ENCODE measurements at places on chromosomes 11 and 22.
A peak's percentile ranks its signal among the peaks of the same experiment; 100 is the strongest.

DNA sequence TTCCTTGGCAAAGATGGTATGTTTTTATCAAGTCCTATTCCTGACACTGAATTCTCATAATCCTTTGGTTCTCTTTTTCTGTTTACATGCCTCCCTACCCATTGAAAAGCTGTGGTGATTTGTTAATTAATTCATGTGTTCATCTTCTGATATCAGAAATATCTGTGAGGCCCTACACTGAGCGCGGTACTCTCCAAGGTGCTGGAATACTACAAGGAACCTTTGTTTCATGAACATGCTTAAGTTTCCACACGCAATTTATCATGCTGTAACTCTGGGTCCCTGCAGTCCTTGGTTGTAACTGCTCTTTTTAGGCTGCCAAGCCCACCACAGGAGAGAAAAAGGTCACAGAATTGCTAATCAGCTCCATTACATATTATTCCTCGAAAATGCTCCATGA lies 331.8 kb downstream of the FAT3 start:
- DNase-seq: no peak

DNA sequence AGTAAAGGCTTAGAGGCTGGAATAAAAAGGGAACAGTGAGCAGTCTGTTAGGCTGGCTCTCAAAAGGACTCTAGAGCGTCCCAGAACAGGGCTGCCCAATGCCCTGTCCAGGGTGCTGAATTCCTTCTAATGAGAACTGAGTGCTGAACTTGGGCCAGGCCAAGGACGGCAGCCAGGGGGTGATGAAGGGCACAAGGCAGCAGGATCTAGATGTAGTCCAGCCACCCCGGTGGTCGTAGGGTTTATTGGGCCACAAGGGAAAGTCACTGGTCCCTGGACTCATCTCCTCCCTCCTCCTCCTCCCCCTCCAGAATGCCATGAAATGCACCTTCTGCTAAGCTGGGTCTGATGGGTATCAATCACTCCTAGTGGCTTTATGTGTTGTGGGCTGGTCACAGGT lies 19.2 kb downstream of the NPTXR start:
- DNase-seq: peak; percentile 26

DNA sequence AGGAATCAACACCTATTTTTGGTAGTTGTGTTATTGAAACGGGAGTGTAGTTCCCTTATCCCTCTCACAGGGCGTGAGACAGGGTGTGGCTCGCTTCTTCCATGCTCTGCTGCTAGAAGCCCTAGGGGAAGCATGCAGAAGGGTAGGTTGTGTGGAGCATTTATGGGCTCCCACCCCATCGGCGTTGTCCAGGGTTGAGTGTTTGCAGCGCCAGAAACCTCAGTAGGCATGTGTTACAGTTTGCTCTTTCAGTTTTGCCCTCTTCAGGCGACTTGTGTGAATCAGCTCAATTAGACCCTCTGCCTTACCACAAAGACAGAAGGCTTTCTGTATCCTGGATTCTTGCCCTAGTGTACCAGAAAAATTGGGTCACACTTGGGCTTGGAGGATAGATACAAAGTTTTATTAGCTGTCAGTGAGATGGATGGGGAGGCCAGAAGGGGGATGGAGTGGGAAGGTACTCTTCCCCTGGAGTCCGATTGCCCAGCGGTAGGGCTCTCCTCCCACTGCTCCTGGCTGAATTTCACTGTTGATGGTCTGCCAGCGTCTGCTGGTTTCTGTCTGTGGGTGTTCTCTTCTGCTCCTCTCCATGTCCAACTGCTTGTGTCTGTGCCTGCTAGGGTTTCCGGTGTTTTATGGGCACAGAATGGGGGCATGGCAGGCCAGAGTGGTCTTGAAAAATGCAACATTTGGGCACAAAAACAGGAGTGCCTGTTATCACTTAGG lies 358.3 kb upstream of the CTSC start:
- no peak for DNase-seq

DNA sequence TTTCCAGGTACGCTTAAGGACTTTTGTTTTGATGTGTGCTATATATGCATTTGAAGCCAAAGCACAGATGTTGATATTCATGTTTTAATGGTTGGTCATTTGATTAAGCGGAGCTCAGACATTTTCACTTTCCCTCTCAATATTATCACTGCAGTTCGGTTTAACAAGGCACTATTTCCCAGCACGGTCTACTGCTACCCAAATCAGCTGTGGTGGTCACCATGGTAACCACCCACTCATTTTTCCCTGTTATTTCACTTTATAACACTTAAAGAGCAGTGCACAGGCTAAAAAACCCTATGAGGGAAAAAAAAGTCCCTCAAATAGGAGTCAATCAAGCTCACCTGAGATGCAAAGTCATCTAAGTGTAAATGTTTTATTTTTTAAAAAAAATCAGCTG lies 439.6 kb upstream of the CCDC90B start:
- no peak for DNase-seq

- DNase-seq: no peak
Measured at GRCh38 chr22:29555065-29555644, 1.6 kb upstream of the THOC5 start.

DNA sequence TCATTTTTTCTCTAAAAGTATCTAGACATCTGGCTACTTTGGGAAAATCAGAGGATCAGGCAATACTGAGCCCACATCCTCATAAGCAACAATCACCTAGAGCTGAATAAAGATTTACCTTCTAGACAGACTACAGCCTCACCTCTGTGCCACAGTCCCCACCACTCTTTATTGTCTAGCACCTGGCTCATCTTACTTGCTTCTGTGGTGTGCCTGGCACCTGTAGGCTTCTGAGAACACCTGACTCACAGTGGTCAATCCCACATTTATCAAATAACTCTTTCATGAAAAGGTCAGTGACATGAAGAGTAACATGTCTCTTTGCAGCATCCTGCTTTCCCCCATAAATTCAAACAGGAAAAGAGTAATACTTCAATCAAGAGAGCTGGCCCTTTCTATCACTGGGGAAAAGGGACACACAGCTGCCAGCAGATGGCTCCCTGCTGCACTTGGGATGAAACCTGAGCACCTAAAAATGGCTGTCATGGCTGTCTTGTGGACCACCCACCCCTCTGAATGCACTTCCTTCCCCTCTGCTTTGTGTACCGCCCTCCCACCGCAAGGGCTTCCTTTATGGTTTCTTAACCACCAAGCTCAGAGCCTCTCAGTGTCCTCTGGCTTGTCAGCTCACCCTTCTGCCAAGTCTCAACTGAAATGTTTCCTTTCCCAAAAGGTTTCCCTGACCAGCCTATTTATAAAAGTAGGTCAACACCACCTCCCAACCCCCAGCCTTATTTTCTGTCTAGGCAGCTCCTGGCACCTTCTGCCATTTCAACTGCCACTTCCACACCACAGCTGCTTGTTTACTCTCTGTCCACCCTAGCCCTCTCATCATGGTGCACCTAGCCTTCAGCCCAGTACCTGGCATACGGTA lies 9.3 kb downstream of the TFIP11 start:
- peak; percentile 53 for DNase-seq

GRCh38 chr11:11268706-11269105 lies 84.3 kb downstream of the CSNK2A3 start:
- no peak for DNase-seq

- DNase-seq: no peak
Measured at GRCh38 chr11:45927332-45927683, 4.9 kb downstream of the LARGE2 start.

DNA sequence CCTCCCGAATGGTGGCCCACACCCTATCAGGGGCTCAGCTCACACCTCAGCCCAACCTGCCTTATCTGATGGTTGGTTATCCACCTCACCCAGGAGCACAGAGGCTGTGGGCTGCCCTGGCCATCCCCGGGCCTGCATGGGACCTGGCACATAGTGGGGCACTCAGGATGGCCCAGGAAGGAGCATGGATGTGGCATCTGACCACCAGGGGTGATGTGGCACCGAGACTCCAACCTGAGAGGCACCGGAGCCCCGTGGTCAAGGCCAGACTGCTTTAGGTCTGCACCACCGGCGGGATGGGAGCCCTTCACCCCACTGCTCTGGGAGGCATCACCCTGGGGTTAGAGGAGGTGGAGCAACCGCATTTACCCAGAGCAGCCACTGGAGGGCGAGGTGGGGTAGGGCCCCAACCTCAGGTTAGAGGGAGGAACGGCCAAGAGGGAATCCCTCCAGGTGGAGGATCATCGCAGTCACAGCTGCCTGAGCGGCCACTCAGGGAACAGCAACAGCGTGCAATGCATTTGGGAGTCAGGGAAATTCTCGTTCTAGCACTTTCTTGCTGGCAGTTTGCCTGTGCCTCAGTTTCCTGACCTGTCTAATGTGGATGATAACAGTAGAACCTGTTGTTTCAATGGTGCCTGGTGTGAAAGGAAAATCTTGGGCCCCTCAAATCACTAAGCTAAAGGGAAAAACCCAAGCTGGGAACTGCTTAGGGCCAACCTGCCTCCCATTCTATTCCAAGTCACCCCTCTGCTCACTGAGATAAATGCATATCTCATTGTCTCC lies 52.9 kb upstream of the CARS1 start:
- DNase-seq: peak; percentile 46
